GM23248 (cell line): ENCODE measurements at places on chromosomes 6 and 20.

- no peak for DNase-seq
Measured at GRCh38 chr6:106199331-106199730, 113.2 kb downstream of the PRDM1 start.

- DNase-seq: no peak
Measured at GRCh38 chr6:157224178-157224950, 99.0 kb downstream of the TMEM242 start.

DNA sequence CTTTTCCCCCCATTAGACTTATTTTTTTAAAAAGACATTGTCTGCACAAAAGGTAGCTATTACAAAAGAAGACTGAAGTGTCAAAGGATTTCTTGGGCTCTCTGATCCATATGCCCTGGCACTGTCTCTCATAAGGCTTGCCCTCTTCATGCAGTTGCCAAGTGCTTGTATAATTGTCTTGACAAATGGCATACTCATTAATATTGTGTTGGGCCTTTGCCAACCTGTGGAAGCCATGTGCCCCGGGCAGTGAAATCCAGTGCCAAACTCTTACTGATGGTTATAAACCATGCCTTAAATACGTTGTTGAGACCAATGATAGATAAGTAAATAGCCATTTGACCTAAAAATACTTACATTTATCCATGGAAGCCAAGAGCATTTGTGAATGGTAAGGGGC is 98.1 kb downstream of the FARS2 start:
- no peak for DNase-seq

GRCh38 chr20:32301719-32302506 is 24.5 kb downstream of the KIF3B start:
- DNase-seq: no peak

DNA sequence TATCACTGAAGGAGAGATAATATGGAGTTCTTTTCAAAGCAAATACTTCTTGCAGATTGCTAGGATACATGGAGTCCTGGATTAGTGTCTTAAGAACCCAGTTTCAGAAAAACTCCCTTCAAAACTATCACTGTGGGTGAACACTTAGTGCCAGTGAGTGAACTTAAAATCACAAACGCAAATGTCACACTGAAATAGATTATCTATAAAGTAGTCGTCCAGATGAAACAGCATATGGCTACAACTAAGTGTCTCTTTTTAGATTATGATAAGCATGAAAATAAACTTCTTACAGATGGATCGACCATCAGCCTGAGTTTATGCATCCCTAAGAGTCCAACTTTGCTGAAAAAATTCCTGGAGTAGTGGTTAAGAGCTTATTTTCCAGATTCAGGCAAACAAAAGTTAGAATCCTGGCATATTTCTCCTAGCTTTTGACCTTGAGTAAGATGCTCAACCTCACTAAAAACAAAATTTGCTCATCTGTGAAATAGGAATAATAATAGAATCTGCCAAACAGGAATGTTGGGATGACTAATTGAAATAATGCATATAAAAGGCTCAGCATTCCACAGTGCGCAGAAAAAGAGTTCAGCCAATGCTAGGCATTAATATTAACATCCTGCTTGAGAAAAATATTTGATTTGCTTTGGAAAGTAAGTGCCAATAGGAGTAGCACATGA is 70.4 kb downstream of the DOK5 start:
- DNase-seq: peak; percentile 4

DNA sequence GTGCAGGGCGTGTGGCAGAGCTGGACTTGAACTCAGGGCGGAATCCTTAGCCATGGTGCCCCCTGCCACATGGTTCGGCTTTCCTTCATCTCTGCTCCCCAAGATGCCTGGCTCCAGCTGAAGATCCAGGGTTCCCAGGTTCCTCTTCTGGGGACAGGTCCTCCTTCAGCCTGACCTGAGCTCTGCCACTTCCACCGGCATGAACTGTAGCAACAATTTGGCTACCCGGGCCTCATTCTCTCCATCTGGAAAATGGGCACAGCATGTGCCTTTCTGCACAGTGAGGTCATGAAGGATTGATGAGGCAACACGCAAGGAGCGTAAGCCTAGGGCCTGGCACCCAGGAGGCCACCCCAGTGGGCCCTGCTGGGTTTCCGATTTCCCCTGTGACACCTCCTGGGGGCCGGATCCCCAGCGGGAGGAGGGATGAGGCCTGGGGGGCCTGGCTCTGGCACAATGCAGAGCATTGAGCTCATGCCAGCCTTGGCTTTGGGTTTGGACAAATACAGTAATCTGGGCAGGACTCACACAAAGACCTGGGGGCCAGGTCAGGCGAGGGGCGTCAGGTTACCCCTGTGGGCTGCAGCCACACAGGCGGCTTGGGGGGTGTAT is 74.0 kb downstream of the CEBPB start:
- DNase-seq: no peak

- peak; percentile 31 for DNase-seq
Measured at GRCh38 chr6:167699141-167699931, 127.4 kb upstream of the AFDN start.

GRCh38 chr6:163646866-163647265 is 232.3 kb downstream of the QKI start:
- DNase-seq: no peak

- peak; percentile 84 for DNase-seq
Measured at GRCh38 chr6:93419304-93420162, at the start of gene EPHA7. EPHA7 (minus strand) TSS chr6:93419559; CDS start chr6:93419341, 218 bp downstream.

GRCh38 chr6:169158691-169159090 is 95.0 kb downstream of the THBS2 start:
- DNase-seq: no peak

DNA sequence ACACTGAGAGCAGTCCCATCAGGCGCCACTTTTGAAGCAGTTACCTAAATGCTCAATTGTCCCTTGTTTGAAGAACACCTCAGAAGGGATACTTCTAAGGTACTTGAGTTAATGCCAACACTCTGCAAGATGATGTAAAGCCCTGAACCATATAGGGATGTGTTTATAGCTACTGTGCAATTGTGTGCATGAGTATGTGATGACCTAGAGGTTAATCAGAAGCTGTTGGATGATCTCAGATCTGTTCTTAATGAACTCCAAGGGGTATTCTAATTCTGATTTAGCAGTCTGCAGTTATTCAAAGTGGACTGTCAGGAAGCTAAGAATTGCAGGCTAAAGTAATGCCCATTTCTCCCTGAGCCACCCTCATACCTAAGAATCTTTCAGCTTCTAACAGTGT is 158.3 kb downstream of the TMEM242 start:
- DNase-seq: peak; percentile 22

DNA sequence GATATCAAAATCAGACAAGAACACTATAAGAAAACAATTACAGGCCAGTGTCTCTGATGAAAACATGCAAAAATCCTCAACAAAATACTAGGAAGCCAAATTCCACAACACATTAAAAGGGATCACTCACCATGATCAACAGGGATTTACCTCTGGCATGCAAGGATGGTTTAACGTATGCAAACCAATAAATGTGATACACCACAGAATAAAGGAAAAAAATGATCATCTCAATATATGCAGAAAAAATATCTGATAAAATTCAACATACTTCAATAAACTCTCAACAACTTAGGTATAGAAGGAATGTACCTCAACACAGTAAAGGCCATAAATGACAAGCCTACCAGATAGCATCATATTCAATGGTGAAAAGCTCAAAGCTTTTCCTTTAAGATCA is 66.6 kb downstream of the SHPRH start:
- DNase-seq: no peak

GRCh38 chr6:88124925-88125557 is 41.1 kb downstream of the CNR1 start:
- DNase-seq: no peak

GRCh38 chr20:18532626-18533025 is 24.9 kb downstream of the SEC23B start:
- no peak for DNase-seq

GRCh38 chr6:77762386-77762785 is 109.5 kb downstream of the MEI4 start:
- DNase-seq: no peak

DNA sequence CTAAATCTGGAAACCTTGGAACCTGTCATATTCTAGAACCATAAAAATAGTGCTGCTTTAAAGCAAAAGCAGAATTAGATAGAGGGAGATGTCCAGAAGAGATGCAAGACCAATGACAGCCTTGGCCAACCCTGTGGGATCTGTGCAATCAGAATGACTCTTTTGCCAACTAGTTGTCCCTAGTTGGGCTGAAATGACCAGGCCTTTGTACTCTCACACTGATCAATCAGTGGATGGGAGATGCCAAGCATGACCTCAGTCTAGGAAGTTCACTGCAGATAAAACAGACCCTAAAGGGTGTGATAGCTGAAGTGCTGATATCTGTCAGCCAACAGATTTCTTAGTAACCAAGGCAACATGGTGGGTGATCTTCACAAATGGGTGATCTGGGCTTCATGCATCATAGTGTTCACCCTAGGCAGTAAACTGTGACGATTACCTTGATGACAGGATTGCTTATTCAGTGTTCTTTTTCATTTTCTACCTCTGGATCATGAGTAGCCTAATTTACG is 52.1 kb downstream of the BCKDHB start:
- no peak for DNase-seq

DNA sequence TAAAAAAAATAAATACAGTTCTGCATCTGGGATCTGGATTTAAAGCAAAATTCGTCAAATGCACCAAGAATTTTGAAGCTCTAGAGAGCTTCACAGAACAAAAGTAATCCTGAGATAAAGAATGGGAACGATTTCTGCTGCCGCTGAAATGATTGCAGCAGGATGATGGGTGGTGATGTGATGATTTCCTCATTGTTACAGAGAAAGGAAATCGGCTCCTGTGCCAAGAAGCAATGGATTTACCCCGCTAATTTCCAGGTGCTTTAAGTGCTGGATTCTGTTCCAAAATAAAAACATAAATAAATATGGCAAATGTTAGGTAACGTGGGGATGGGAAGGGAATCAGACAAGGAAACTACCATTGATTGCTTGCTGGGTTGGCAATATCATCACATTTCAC is 1067.9 kb upstream of the MAP3K7 start:
- no peak for DNase-seq

DNA sequence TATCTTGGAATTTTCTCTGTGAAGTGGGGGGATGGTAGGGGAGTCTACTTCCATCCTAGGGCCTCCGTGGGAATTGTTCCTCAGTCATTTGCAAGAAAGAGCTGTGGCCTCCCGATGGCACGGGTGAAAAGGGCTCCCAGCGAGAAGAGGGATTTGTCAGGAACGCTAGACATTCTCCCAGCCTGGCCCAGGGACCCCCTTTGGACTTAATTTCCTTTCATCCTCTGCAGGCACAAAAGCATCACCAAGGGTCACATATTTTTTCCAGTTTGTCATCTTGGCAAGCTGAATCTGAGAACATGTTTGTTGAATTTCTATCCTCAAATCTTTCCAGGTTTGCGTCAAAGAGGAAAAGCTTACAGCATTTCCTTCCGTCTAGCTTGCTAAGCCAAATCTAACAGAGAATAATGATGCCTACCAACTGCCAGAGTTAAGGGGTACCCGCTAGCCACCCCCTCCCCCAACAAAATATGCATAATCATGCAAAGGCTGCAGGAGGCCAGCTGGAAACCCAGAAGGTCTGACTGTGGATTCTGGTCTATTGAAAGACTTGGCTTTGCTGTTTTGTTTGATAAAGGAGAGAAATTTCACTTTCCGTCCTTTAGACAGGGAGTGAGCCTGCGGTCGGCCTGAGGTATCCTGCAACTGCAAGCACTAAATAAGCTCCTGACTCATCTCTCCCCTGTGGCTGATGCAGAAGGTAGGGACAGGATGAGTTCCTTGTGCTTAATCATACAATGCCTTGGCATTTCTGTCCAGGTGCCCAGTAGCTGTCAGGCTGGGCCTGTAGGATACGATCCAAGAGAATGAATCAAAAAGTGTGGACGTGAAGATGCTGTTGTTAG is 23.1 kb downstream of the PSMG4 start:
- peak; percentile 95 for DNase-seq

DNA sequence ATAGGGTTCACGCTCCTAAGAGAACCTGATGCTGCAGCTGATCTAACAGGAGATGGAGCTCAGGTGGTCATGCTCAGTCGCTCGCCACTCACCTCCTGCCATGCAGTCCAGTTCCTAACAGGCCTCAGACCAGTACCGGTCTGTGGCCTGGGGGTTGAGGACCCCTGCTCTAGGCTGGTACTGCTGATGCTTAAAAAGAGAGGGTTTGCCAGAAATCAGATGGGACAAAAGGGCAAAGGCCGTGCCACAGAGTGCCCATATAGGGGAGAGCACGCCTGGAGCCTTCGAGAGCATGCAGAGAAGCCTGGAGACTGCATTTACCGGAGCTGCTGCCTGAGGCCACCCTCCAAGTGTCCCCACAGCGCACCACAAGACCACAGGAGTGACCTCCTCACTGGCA is 75.5 kb downstream of the PTPN1 start:
- DNase-seq: no peak

GRCh38 chr6:89073014-89073620 is 7.4 kb upstream of the PNRC1 start:
- DNase-seq: no peak

DNA sequence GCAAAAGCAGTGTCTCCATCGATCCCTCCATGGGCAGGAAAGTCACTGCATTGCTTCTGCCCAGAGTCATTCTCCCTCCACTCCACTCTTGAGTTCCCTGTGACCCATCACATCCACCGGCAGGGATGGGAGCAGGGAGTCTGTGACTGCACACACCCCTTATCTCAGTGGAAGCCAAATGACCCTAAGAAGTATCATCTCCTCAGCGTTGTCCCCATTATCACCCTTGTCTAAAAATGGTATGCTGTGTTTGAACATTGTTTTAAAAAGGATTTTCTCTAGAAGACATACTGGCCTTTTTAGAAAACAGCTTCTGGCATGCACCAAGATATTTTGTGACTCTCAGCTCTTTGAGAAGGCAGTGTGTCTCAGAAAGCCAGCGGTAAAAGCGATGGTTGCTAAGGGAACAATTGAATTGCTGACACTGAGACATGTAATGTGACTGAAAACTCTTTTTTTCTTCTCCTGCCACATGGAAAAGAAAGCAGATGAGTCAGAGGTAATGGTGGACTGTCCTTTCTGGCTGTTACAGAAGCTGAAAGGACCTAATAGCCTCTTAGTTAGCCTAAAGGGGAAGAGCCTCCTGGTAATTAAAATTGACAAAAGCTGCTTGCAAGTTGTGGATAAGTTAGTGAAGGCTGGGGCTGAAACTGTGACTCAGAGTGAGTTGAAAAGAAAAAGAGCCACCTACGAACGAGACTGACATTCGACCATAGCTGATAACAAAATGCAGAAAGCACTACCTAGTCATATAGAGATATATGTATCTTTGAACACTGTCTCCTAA is 120.5 kb downstream of the MAP3K7 start:
- DNase-seq: peak; percentile 40

DNA sequence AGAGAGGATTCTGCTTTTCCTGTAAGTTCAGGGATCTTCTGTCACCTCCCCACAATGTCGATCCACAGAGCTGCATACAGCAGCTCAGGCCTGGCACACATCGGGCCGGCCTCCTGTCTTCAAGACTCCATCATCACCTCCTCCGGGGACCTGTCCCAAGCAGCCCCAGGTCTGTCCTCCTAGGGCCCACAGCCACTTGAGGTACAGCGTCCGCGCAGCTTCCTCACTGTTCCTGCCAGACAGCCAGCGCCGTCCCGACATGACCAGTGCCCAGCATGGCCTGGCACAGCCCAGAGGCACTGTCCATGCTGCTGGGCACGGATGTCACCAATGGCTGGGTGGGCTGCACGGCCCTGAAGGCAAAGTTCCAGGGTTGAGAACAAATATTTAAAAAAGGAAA is 101.6 kb downstream of the DLL1 start:
- DNase-seq: no peak

- no peak for DNase-seq
Measured at GRCh38 chr20:56928007-56928406, 298.9 kb downstream of the TFAP2C start.

- peak; percentile 5 for DNase-seq
Measured at GRCh38 chr20:12916699-12917098, 92.1 kb upstream of the SPTLC3 start.

- DNase-seq: no peak
Measured at GRCh38 chr6:15033850-15034203, 212.0 kb upstream of the JARID2 start.
